Stimulated activated CD4-positive, alpha-beta T cell treated with anti-CD3 and anti-CD28 coated beads, Interleukin-1b, Interleukin-23, amount 100 ng/mL, for 1 hour (primary cell): ENCODE measurements at places on chromosomes 6 and 20.

DNA sequence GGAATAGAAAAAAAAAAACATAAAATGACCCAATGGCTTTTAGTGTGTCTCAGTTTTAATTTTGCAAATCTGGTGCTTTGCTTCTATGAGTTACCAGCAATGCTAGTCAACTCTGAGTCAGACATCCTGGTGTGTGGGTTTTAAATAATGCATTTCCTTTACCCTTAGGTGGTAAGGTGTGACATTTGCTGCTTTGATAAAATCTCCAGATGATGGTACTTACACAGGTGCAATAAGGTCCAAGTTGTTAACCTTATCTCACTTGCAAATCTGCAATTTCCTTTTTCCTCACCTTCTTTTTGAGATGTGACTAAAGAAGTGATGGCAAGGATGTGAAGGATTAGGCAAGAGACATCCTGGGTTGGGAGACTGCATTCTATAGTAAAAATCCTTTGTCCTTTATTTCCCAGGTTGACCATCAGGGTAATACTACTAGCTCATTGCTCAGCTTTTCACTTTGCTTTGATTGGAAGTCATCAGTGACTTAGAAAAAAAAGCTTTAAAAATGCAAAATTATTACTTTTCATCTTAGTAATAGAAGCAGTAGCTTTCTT lies 818.5 kb upstream of the FLRT3 start:
- no peak for DNase-seq

DNA sequence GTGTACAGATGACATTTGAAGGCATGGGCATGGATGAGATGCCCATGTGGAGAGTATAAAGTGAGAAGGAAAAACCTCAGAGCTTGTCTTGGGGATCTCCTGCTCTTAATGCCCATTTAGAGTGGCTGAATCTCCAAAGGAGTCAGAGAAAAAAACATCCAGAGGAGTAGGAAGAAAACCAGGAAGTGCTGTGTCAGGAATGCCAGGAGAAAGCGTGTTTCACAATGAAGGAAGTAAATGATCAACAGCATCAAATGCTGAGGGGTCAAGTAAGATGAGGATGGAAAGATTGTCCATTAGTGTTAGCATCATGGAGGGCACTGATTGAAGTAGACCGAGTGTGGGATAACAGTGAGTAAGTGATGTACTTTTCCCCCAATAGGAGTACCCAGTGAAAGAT lies 56.1 kb downstream of the FIG4 start:
- DNase-seq: no peak

- DNase-seq: no peak
Observed at GRCh38 chr6:119052987-119053386, 25.5 kb downstream of the FAM184A start.

DNA sequence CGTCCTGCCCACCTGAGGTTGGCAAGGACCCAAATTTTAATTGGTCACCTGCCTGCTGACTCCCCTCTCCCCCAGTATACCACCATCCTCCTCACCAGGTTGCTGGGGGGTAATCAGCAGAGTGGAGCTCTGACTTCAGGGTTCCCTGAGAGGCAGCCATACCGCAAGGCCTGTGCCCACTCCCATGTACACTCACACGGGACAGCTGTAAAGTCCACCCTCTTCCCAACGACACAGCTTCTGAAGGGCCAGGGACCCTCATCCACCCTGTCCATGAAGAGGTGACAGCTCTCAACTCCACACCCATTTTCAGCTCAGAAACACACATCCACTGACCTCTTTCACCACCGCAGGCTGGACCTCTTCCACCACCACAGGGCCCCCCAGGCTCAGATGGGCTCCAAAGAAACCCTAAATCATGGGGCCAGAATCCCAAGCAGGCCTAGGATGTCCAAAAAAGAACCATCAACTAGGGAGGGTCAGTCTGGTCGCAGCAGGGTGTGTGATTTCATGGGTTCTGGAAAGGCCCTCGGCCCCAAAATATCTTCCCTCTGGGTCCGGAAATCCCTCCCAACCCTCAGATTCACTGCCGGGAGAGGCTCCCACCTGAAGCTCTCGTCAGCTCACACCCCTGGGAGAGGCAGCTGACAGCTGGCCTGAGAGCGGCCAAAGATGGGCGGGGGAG lies 30.0 kb downstream of the TFEB start:
- DNase-seq: no peak

- DNase-seq: no peak
Observed at GRCh38 chr20:22556565-22557056, 27.8 kb downstream of the FOXA2 start.

GRCh38 chr6:49003348-49003747 lies 459.7 kb downstream of the MMUT start:
- no peak for DNase-seq

DNA sequence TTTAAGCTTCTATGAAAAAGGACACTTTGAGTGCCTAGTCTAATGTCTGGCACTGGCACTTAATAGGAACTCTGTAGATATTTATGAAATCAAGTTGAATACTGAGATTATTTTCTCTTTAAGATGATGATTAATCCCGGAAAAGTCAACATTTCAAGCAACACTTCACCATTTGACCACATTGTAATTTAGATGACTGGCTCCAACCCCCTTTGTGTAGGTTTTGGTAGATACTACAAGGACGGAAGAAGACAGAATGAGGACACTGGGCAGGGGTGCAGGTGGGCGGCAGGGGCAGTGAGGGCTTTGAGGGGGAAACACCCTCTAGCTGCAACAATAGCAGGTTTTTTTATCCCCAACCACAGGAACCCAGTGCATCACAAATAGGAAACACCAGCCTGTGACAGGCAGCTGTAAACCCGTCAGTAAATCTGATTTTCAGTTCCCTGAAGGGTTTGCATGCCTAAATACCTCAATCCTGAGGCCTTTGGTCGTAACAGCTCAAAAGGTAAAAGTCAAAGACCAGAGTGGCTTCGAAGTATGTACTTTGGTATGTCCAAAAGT lies 4.6 kb downstream of the DTNBP1 start:
- DNase-seq: no peak

GRCh38 chr6:1941534-1941933 lies 303.9 kb downstream of the GMDS start:
- no peak for DNase-seq

- no peak for DNase-seq
Observed at GRCh38 chr20:50282592-50283241, 92.1 kb downstream of the CEBPB start.

- DNase-seq: no peak
Observed at GRCh38 chr20:36402708-36403107, 96.6 kb downstream of the DLGAP4 start.

DNA sequence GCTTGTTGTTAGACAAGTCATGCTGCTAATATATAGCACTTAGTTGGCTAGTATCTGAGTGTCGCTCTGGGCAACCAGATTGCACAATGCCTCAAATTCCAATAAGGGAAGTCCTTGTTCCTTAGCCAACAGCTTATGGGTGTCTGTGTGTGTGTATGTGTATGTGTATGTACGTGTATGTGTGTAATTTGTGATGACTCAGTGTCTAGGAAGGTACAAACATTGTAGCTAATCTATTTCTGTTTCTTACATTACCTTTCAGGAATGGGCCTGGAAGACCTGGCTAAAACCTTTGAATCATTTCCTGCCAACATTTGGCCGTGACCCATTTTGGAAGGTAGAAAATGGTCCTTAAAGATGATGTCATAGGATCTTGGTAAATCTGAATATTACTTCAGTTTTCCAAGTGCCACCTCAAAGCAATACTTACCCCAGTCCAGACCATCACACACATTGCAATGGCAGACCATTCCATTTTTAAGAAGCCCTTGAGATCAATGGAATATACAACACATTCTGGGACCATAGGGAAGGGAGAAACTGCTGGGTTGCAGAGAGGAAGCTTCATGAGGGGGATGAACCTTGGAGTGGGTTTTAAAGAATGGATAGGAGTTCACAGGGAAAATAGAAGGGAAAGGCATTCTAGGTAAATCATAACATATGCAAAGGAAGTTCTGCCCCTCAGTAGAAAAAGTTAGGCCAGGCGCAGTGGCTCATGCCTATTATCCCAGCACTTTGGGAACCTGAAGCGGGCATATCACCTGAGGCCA lies 25.1 kb downstream of the NEDD9 start:
- DNase-seq: no peak

- DNase-seq: no peak
Observed at GRCh38 chr6:93059911-93060310, 359.4 kb downstream of the EPHA7 start.

DNA sequence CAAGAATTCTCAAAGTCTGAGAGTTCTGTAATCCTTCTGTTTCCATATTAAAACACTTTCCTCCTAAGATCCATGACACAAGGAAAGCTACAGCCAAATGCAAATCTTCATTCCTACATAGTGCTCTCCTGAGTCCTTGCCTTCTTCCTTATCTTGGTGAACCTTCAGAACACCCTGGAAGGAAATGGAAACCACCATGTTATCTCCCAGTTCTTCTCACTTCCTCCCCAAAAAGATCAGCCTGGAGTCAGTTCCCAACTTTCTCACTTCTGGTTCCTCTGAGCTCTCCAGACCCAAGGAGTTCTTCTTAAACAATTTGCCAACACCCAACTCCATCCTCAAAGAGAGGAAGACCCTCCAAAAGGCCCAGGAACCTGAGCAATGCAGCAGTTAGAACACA lies 193.3 kb upstream of the CCN2 start:
- no peak for DNase-seq

- no peak for DNase-seq
Observed at GRCh38 chr6:47235421-47235820, 74.3 kb downstream of the TNFRSF21 start.

DNA sequence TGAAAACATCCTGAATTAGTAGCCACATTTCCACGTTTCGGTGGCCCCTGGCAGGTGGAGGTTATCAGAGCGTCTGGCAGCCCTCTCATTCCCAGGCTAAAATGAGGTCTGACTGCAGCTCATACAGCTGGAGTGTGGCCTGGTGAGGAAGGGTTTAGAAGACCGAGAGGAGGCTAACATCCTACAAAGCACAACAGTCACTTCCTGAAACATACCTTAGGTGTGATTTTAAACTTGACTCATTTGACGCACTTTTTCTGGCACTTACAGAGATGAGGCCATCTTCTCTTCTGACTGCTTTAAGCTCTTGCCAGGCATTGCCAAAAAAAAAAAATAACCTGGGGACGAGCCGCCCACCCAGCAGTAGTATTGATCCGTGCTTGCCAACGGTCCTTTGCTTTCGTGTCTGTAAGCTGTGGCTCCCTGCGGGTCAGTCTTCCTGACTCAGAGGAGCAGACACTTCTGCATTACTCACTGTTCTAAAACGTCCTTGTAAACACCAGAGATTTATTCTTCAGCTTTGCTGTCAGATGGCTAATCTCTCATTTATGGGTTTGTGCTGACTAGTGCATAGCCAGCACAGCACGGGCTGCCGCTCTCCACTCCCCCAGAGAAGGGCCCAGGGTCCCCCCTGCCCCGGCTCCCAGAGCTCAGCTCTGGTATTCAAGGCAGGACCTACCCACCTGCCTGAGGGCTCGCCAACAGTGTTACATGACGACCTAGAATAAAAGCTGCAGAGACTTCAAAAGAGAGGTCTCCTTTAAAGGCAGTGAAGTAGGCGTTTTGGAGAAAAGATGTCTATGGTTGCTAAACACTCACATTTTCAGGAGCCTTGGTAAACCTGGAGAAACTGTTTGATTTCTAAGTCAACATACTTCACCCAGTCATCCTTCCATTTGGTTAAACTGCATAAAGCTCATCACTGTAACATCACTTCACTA lies 78.5 kb upstream of the FRMD1 start:
- DNase-seq: no peak

- no peak for DNase-seq
Observed at GRCh38 chr6:68652117-68652536, 17.0 kb downstream of the ADGRB3 start.

DNA sequence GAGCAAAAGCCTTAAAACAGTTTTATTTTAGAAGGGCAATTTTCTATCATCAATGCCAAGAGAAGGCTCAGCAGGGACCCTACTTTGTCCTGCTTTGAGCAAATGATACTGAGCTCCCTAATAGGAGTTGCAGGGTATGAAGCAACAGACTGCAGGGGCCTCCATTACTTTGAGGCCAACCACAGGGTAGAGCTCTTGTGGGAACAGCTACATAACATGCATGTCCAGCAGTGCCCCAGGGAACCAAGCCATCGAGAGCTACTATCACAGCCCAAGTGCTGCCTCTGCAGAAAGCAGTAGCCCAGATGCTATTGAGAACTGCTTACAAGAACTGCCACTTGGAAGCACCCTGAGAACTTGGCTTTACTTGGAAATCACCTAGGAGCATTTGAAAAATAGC lies 222.1 kb downstream of the LAMA2 start:
- no peak for DNase-seq
